ENCODE measurements at places on chromosomes 5 and 9.
A peak's percentile ranks its signal among the peaks of the same experiment; 100 is the strongest.

- DNase-seq, result peak; percentile 32
Measured at GRCh38 chr5:172540099-172540870, 86.0 kb upstream of the SH3PXD2B start.

DNA sequence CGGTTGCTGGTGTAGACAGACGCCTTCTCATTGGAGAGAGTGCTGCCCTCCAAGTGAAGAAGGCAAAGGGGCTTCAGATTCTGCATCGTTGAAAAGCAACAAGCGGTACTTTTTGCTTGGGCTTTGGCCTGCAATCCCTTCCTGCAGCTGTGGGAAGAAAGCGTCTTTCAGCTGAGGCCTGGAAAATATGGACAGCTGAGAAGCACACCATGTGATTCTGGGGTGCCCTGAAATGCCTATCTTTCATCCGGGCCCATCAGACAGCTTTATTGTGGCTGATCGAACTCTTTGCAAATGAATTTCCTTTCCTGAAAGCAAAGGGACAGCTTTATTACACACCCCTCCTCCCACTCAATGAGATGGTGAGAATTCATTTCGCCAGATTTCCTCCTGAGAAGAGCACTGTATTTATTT is 74.0 kb downstream of the NSG2 start:
- DNase-seq, result no peak

DNA sequence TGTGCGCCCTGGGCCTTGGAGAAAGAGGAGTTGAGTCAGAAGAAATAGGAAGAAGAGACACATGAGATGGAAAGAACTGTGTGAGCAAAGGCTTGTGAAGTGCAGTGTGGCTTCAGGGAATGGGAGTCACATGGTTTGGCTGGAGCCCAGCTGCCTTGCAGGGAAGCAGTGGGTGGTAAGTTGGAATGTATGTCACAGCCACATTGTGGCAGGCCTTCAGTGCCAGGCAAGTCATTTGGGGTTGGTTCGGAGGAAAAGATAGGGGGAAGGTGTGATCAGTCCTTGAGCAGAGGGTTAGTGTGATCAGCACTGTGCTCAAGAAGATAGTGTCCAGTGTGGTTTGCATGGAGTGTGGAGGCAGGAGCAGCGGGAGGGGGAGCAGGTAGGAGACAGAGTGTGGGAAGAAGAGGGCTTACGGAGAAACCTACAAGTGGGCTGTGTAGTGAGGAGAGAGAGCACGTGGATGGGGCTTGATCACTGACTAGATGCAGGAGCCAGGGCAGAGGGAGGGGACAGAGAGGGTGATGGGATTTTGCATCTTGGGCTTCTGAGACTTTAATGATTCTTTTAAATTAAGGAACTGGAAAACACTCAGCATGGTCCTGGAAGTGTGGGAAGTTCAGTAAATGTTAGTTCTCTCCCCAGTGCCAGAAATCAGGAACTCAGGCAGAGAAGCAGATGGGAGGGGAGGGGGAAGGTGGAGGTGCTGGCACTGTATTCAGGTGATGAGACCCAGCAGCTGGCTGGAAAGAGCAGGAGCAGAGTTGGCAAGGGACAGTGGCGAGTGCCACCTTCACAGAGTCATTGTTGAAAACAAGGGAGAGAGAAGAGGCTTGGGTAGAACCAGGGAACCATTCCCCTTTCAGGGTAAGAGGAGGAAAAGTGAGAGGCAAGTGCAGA is 46.6 kb downstream of the ARHGAP26 start:
- no peak for DNase-seq

DNA sequence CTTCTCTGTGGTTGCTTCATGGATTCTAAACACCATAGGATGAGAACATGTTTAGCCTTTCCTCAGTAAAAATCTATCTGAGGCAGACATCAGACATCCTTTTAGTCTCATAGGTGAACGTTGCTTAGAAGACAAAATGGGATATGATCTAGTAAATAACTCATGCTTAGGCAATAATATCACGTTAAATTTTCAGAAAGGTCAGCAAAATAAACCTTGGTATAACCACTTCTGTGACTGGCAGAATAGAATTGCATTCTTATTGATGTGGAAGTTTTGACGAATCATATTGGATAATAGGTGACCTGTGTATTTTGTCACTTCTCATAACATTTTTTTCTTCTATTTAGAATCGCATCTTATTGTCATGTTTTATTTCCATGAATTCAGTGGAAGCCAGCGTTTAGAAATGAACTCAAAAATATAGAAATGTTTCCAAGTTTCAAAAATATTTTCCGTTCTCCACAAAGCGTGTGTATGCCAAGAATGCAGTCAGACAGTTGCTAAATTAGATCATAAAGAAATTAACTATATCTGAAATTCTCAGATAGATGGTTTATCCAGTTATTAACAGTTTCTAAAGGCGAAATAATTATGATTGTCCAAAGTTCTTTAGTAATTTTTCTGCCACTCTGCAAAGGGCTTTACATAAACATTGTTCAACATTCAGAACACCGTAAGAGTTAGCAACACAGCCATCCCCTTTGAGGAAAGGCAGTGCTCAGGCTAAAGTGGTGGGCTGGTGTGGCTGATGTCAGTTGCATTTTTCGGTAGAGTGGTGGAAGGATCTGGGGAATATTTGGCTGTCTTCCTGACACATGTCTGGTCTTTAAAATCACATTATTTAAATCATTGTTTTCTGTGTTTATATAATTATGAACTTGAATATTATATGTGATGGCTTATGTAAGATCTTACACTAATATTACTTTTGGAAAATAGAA is 827.2 kb downstream of the MTRR start:
- DNase-seq, result no peak

- no peak for DNase-seq
Measured at GRCh38 chr5:32051796-32052195, 122.3 kb downstream of the GOLPH3 start.

DNA sequence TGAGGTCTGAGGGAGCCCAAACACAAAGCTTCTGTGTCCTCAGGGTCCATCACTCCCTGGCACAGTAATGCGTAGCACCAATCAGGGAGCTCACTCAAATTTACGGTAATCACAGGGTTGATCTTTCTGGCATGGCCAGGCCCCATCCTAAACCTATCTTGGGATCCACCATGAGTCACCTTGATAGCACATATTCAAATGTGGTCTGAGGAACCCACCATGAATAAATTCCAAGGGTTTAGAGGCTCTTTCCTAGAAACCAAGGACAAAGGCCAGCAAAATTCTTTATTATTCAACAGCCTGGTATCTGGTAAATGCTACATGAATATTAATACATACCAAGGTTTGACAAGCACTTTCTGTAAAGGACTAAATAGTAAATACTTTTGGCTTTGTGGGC is 254.5 kb downstream of the TLR4 start:
- no peak for DNase-seq

DNA sequence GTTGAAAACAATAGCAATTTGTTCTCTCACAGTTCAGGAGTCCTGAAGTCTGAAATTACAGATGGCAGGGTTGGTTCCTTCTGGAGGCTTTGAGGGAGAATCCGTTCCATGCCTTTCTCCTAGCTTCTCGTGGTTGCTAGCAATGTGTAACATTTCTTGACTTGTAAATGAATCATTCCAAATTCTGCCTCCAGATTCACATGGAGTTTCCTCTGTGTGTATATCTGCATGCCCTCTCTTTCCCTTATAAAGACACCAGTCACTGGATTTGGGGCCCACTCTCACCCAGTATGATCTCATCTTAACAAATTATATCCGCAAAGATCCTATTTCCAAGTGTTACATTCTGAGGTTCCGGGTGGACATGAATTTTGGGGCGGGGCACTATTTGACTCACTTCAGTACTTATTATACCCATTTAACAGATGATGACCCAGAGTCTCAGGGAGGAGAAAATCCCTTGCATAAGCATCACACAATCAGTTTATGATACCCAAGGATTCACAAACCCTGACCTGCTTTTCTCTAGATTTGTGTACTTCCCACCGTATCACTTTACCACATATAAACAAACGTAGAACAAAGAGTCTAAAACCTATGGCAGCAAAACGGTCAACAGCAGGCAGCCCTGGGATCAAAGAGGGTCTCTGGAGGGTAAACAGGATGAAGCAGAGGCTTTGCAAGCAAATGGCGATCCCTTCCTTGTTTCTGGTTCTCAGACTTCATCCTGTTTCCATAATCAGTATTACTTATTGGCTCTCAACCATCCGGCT is 93.7 kb downstream of the C9orf152 start:
- no peak for DNase-seq

GRCh38 chr5:122142480-122143164 is 13.3 kb downstream of the ZNF474 start:
- no peak for DNase-seq

- no peak for DNase-seq
Measured at GRCh38 chr5:91464886-91465646, 81.9 kb upstream of the ARRDC3 start.

DNA sequence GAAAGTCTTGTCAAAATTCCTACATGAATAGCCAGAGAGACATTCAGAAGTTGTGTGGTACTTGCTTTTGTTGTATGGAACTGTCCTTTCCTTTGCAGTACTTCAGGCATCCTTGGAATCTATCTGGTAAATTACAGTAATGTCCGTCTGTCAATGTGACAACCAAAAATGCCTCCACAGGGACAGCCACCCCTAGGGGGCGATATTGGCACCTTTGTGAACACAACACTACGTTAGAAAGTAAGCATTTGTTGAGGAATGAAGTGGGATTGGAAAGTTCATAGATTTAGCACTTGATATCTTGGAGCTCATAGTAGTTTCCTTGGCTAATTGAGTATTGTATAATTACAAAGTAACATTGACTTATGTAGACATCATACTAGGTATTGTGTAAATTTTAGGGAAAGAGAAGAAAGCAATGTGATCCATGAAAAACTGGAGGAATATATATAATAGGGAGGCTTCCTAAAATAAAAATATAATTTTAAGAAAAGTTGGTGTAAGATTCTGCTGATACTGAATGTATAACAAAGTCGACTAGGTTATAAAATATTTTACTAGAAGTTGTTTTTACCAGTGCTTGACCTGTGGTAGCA is 32.7 kb downstream of the TMEFF1 start:
- no peak for DNase-seq

GRCh38 chr9:12166518-12166917 is 526.7 kb upstream of the TYRP1 start:
- no peak for DNase-seq

GRCh38 chr9:128091144-128091543 is 23.1 kb downstream of the SLC25A25 start:
- DNase-seq, result peak; percentile 41

- DNase-seq, result no peak
Measured at GRCh38 chr5:179494774-179495526, 55.4 kb upstream of the RUFY1 start.

GRCh38 chr5:1666812-1667588 is 132.6 kb downstream of the MRPL36 start:
- DNase-seq, result peak; percentile 23

- DNase-seq, result no peak
Measured at GRCh38 chr9:132312873-132313272, 41.9 kb downstream of the SETX start.
